ENCODE measurements at places on chromosomes 3 and 15. TPM values are rescaled to one million over a fixed set of nuclear protein-coding genes. Genes with fewer than 3 reads are reported as not detected.

- no peak overlapping the region for H3K4me3 ChIP-seq
- peaks cover 31% of the 10 kb centered on the region for H3K4me1 ChIP-seq
- DNase-seq = no peak
- H3K36me3 ChIP-seq = no peaks in the 10 kb centered on the region
Measured at GRCh38 chr15:31252171-31252785, 74.4 kb upstream of the KLF13 start.

DNA sequence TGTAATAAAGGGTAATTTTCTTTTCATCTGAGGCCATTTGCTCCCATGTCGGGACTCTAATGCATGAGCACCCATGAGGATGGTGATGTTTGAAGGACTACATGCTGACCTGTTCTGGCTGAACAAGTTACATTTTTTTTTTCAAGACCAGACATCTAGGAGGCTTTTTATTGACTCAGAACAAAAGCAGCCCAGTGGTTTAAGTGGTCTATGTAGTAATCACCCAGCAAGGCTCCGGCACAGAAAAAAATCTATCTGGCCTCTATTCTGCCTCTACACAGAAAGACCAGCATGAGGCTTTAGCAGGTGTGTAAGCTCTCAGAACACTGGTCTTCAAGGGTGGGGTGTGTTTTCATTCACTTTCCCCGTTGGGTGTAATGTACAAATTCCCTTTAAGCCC is 95.1 kb upstream of the ZBED2 start:
- no peaks in the 10 kb centered on the region for H3K27me3 ChIP-seq
- peaks cover 29% of the 10 kb centered on the region for H3K4me1 ChIP-seq
- no peak for DNase-seq

- peaks cover 40% of the 10 kb centered on the region for H3K36me3 ChIP-seq
- H3K4me1 ChIP-seq = no peaks in the 10 kb centered on the region
- DNase-seq = no peak
- no peaks in the 10 kb centered on the region for H3K27me3 ChIP-seq
- H3K27ac ChIP-seq = no peak overlapping the region
- H3K4me3 ChIP-seq = no peak overlapping the region
Measured at GRCh38 chr15:40289140-40289775, 6.4 kb upstream of the ANKRD63 start.

DNA sequence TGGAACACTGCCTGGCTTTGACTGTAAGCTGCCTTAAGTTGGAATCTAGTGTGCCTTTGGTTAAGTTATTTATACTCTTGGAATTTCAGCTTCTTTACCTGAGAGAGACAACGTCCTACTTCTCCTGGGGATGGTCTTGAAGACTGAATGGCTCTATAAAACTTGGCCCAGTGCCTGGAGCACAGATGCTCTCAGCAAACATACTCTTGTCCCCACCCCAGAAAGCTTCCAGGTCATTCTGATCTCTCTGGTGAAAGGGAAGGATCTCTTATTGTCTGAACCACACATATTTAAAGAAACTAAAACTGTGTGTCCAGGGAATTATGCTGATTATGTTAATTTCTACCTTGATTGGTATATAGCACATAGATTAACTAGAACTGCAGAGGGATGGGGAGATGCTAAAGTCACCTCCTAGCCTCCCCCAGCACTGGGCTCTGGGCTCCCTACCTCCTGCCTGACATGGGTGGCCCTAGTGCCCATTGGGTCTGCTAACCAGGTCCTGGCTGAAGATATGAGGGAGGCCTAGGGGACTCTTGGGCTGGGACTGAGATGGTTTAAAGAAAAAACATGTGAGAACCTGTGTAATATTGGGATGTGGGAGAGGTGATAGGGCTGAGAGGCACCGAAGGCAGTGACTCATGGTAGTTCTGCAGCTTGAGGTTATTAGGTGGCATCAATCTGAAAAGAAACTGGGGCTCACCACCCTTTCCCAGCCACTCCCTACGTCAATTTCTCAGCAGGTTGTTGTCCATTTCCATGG is 171.0 kb downstream of the RPLP1 start:
- no peak overlapping the region for H3K4me3 ChIP-seq
- no peak overlapping the region for H3K27ac ChIP-seq
- no peaks in the 10 kb centered on the region for H3K4me1 ChIP-seq
- peaks cover 36% of the 10 kb centered on the region for H3K27me3 ChIP-seq
- no peaks in the 10 kb centered on the region for H3K36me3 ChIP-seq

DNA sequence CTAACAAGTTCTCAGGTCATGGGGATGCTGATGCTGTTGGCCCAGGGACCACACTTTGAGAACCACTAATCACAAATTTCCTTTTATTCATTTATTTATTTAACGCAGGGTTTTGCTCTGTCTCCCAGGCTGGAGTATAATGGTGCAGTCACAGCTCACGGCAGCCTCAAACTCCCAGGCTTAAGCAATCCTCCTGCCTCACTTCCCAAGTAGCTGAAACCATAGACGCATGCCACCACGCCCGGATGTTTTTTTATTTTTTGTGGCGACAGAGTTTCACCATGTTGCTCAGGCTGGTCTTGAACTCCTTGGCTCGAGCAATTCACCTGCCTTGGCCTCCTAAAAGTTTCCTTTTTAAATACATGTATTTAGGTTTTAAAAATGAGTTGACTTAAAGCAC is 20.7 kb upstream of the ISLR2 start:
- no peaks in the 10 kb centered on the region for H3K36me3 ChIP-seq
- H3K27ac ChIP-seq = no peak overlapping the region
- H3K4me1 ChIP-seq = no peaks in the 10 kb centered on the region
- H3K27me3 ChIP-seq = peaks cover 8% of the 10 kb centered on the region

SPINT1 gene
- total RNA-seq = 8.6 TPM

C3orf49 gene
- not detected for total RNA-seq

Data from activated B cell treated with CpG ODN at 0.5 μM for 24 hours (primary cell).